Ovary (tissue), 10 donors: ENCODE measurements at places on chromosomes 2 and 18. TPM values are rescaled to one million over a fixed set of nuclear protein-coding genes. Genes with fewer than 3 reads are reported as not detected.

DNA sequence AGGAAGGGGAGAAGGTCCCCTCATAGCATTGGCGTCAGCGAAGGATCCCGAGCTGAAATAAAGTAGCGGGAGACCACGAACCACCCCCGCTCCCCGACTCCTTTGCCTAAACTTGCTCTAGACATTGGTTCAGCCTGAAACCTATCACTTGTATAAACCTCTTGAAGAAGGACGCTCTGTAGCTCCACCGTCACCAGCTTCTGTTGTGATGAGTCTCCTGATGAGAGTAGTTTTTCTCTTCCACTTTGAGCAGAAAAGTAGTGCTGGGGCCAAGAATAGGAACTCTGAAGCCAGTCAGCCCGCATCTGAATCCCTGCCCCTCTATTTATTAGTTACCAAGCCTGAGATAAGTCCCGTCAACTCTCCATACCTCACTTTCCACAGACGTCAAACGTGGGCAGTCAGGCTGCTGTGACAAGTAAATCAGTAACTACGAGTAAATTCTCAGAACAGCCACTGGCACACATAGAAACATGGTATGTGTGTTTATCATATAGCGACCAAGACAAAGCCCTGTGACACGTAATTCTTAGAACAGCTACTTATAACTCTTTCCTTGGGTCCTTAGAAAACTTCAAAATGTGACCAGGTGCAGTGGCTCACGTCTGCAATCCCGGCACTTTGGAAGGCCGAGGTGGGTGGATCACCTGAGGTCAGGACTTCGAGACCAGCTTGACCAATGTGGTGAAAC lies 61.7 kb downstream of the CD226 start:
- no peaks in the 10 kb centered on the region for H3K4me1 ChIP-seq
- no peak for DNase-seq
- no peak overlapping the region for H3K4me3 ChIP-seq
- no peaks in the 10 kb centered on the region for H3K36me3 ChIP-seq
- no peaks in the 10 kb centered on the region for H3K27me3 ChIP-seq

DNA sequence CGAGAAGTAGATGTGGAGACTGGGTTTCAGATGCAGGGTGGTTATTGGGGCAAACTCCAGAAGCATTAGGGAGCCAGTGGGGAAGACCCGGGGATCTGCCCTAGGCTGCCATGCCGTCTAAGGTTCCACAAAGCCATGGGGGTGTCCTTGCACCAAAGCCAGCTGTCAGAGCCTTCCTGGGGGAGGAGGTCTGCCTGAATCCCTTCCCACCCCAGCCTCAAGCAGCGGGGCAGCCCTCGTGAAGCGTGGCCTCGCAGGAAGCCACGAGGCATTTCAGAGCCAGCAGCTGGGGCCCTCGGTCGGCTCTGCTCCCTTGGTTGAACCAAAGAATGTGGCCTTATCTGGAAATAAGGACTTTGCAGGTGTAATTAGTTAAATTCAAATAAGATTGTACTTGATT lies 51.2 kb upstream of the UBE2F start:
- DNase-seq, result no peak
- H3K27me3 ChIP-seq, result no peaks in the 10 kb centered on the region
- H3K4me3 ChIP-seq, result no peak overlapping the region
- H3K4me1 ChIP-seq, result peaks cover 2% of the 10 kb centered on the region
- no peaks in the 10 kb centered on the region for H3K36me3 ChIP-seq

DNA sequence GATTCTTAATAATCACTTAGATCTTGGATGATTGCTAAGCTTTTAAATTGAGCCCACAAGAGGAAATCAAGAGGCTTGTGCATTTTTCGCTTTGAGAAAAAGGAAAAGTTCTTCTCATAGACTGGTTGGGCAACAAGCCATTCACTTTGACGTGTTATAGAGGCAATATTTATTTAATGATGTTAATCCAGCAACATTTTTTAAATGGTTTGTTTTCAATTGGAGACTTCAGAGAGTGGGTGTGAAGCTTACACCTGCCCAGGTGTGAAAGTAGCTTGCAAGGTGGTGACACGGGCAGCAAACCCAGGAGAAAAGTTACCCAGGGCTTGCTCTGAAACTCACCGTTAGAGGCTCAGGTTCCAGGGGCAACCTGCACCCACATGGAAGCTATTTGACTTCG lies 858.9 kb downstream of the GALR1 start:
- no peaks in the 10 kb centered on the region for H3K4me1 ChIP-seq
- no peaks in the 10 kb centered on the region for H3K36me3 ChIP-seq
- H3K27ac ChIP-seq, result no peak overlapping the region
- DNase-seq, result no peak

Gene HNMT
- total RNA-seq, result 129 TPM

- H3K4me1 ChIP-seq, result no peaks in the 10 kb centered on the region
- no peaks in the 10 kb centered on the region for H3K36me3 ChIP-seq
- H3K4me3 ChIP-seq, result no peak overlapping the region
- DNase-seq, result no peak
Observed at GRCh38 chr2:232476791-232477190, 10.8 kb downstream of the ECEL1 start.

- H3K4me3 ChIP-seq, result no peak overlapping the region
- no peaks in the 10 kb centered on the region for H3K27me3 ChIP-seq
- H3K4me1 ChIP-seq, result peaks cover 4% of the 10 kb centered on the region
- no peak for DNase-seq
- no peaks in the 10 kb centered on the region for H3K36me3 ChIP-seq
Observed at GRCh38 chr2:215729985-215730620, 283.2 kb downstream of the MREG start.

DNA sequence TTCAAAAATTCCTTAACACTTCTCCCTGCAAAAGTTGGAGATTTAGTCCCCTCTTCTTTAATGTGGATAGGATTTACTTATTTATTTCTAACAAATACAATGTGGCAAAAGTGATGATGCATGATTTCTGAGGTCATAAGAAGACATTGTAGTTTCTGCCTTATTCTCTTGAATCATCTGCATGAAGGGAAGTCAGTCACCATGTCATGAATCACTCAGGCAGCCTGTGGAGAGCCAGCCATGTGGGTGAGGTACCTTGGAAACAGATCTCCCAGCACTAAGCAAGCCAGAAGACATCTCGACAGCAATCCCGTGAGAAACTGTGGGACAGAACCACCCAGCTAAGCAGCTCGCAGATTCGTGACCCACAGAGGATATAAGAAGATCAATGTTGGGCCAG lies 2.7 kb upstream of the ZC3H8 start:
- no peak for DNase-seq
- H3K36me3 ChIP-seq, result no peaks in the 10 kb centered on the region
- H3K27me3 ChIP-seq, result no peaks in the 10 kb centered on the region
- H3K4me1 ChIP-seq, result peaks cover 1% of the 10 kb centered on the region
- H3K4me3 ChIP-seq, result no peak overlapping the region

GRCh38 chr2:227871375-227871791 lies at the start of gene DAW1:
TSS of gene DAW1 (plus strand) at chr2:227871631. CDS start at chr2:227871690, 59 bp downstream.
- no peak within 1 kb of the TSS for H3K27ac ChIP-seq
- peaks cover 4% of the 10 kb centered on the region for H3K4me1 ChIP-seq
- H3K4me3 ChIP-seq, result no peak within 1 kb of the TSS
- peak; percentile 44 for DNase-seq
- no peaks in the 10 kb centered on the region for H3K36me3 ChIP-seq
- no peaks in the 10 kb centered on the region for H3K27me3 ChIP-seq

Gene ZNF892
- 7.3 TPM for total RNA-seq

Gene TBR1
- not detected for total RNA-seq

- H3K27ac ChIP-seq, result no peak overlapping the region
- H3K4me1 ChIP-seq, result no peaks in the 10 kb centered on the region
- H3K27me3 ChIP-seq, result no peaks in the 10 kb centered on the region
- H3K36me3 ChIP-seq, result no peaks in the 10 kb centered on the region
- DNase-seq, result no peak
Observed at GRCh38 chr2:176461098-176461808, 192.0 kb downstream of the MTX2 start.

- no peak for DNase-seq
- H3K27me3 ChIP-seq, result no peaks in the 10 kb centered on the region
- H3K4me3 ChIP-seq, result no peak overlapping the region
- no peak overlapping the region for H3K27ac ChIP-seq
- H3K4me1 ChIP-seq, result no peaks in the 10 kb centered on the region
Observed at GRCh38 chr2:239611222-239611795, 210.5 kb upstream of the HDAC4 start.
